Fibroblast of lung (primary cell): ENCODE measurements at places on chromosomes 2 and 18. TPM values are rescaled to one million over a fixed set of nuclear protein-coding genes. Genes with fewer than 3 reads are reported as not detected.

- DNase-seq, result no peak
Observed at GRCh38 chr2:60567919-60568768, 14.7 kb upstream of the BCL11A start.

DNA sequence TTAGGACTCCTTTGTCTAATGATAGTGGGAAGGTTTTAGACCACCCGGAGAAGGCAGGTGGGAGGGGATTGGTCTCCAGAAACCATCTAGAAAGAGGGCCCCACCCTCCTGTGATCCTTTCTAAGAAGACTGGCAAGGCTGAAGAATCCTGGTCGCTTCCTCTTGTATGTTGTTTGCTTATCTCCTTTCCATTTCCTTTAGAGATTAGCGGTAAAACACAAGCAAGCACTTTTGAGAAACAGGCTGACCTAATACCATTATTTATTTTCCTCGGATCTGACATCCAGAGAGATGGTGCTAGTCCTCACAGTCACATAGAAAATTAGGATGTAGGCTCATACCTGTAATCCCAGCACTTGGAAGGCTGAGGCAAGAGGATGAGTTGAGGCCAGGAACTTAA lies 45.2 kb upstream of the SPRED2 start:
- DNase-seq, result no peak

- no peak for DNase-seq
Observed at GRCh38 chr2:67232936-67233335, 164.2 kb upstream of the ETAA1 start.

- no peak for DNase-seq
Observed at GRCh38 chr2:224362094-224362493, 39.8 kb downstream of the FAM124B start.

DNA sequence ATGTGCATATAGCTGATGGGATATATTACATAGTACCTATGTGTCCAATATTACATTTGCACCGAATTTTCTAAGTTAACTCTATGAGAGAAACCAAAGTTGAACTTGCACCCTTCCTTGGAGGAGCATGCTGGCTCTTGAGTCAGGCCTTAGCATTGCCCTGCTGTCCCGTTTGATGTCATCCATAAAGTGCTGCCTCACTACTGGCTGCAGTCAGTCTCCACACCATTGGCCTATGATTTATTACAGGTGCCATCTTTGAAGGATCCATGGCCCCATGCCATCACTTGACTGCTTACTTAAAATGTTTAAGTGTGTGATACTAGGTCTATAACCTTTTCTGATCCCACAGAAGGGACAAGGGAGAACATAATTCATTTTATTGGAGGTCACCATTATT lies 249.3 kb upstream of the RBBP8 start:
- DNase-seq, result no peak

- DNase-seq, result no peak
Observed at GRCh38 chr18:9868857-9869714, 16.7 kb upstream of the TXNDC2 start.

DNA sequence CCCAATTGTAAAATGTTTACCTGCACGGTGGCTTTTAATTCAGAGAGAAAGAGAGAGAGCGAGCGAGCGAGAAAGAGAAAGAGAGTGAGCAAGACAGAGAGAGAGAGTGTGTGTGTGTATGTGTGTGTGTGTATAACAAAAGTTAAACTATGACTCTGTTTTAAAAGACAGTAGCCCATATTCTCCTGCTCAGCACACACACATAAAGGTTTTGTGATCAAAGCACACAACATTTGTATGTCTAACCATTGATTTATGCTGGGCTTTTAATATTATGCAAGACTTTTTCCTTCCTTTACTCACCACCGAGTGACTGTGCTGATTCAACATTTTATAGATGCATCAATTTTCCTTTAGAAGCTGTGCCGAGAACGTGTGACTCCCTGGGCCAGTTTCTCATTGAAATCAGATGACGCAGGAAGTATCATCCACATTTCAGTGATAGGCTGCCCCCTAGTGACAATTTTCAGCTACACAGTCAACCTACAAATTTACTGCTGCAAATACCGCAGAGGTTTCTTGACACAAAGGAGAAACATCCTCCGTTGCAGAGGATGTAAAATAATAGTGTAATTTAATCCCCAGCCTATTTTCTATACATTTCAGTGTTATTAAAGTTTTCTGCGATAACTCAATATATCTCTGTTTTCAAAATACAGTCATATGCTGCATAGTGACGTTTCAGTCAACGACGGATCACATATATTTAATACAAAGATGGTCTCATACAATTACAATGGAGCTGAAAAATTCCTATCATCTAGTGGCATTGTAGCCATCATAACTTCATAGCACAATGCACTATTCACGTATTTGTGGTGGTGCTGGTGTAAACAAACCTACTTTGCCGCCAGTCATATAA lies 165.9 kb upstream of the TANK start:
- peak; percentile 95 for DNase-seq

- peak; percentile 23 for DNase-seq
Observed at GRCh38 chr2:127768775-127769479, 42.0 kb downstream of the WDR33 start.

DNA sequence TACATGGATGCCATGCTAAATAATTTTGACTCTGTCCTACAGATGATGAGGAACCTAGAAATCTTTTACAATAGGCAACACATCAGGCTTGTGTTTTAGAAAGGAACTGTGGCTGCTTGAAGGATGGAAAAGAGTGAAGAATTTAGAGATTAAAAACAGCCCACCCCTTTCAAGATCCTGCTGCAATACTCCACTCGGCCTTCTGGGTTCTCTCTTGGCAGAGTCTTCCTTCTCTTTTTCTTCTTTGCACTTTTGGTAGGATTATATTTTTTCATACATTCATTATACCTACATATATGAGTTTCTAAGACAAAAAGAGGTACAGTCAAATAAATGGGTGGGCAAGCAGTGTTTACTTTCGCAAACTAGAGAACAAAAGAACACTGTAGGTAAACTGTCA lies 474.3 kb downstream of the ERBB4 start:
- DNase-seq, result no peak

GRCh38 chr2:67561457-67561965 lies 164.4 kb downstream of the ETAA1 start:
- DNase-seq, result peak; percentile 95

DNA sequence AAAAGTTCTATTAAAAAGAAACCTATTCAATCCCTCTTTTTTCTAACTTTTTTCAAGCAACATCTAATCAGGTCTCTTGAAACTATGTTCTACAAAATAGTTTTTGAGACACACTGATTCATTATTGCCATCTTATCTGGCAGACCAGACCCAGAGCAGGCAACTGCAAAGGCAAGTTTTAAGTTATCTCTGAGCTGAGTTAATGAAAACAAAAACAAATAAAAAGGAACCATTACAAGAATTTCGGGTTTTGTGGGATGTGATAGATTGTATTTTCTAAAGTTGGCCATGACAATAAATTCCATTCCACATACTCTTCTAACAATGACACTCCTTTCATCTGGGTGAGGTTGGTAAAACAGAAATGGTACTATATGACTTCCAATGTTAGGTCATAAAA lies 15.2 kb upstream of the TWSG1 start:
- peak; percentile 81 for DNase-seq

- DNase-seq, result no peak
Observed at GRCh38 chr2:20934236-20934635, 109.6 kb downstream of the APOB start.

GRCh38 chr2:7010391-7011054 lies 93.3 kb downstream of the RNF144A start:
- DNase-seq, result peak; percentile 99

GRCh38 chr18:31685097-31686082 lies 1.0 kb upstream of the B4GALT6 start:
- peak; percentile 80 for DNase-seq

GRCh38 chr18:27017901-27018500 lies 152.5 kb upstream of the AQP4 start:
- DNase-seq, result no peak

GRCh38 chr2:135904341-135904989 lies 28.2 kb upstream of the MCM6 start:
- peak; percentile 39 for DNase-seq

GRCh38 chr2:206442474-206442832 lies 879 bp upstream of the ADAM23 start:
- DNase-seq, result no peak

DNA sequence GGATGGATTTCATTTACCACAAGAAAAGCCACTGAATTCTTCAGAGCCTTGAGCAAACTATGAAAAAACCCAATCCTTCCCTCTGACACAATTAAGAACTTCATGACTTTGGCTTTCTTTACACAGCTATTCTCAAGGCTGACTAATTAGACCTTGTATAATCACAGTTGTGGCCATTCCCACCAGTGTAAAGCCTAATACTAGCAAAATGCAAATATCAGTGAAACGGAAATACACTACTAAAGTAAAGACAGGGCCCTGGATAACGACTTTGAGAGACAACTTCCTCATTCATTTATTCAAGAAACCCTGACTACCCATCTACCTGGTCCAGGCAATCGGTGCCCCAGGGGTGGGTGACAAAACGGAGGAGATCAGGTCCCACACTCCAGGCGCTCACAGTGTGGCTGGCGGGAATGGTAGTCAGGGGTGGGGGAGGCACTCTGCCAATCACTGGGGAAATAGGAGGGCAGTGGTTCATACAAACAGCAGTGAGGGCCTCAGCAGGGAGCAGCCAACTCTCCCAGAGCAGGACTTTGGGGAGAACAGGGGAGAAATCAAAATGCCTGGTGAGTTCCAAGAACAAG lies 28.1 kb downstream of the TMEM163 start:
- DNase-seq, result no peak

GRCh38 chr2:233450864-233451575 lies 96.7 kb downstream of the DGKD start:
- DNase-seq, result no peak

DNA sequence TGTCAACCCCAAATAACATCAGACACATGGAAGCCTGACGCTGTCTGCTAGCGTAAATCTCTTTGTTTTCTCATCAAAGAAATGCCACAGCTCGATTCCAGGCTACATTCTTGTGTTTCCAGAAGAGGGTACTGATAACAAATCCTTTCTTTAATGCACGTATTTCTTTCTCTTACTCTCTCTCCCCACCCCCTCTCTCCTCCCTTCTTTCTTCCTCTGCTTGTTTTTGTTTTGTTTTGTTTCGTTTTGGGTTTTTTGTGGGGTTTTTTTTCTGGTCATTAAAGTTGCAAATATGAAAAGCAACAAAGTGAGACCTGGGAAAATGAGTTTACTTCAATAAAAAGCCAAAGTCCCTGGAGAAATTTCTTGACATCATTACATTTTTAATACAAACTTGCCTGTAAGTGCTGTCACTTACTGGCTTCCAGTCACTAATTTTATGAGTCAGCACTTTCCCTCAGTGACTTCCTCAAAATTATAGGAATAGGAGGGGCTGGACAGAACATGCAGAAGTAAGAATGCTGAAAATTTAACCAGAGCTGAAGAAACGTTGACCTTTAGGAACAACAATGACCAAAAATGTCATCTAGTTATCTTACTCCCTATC lies 106.7 kb upstream of the NABP1 start:
- peak; percentile 80 for DNase-seq

- DNase-seq, result no peak
Observed at GRCh38 chr18:6069103-6069502, 173.8 kb upstream of the TMEM200C start.

The DHRS9 gene
- not detected in 2 replicates for total RNA-seq

The FBLN7 gene
- 0.51 and 0.99 TPM in 2 replicates for total RNA-seq

The METTL8 gene
- total RNA-seq, result 10.8 and 16.7 TPM in 2 replicates

The ADCYAP1 gene
- total RNA-seq, result not detected in 2 replicates

The RSAD2 gene
- 0.77 and 1.7 TPM in 2 replicates for total RNA-seq

The DLX2 gene
- total RNA-seq, result not detected in 2 replicates

The TUBA3E gene
- total RNA-seq, result not detected in 2 replicates

The GALNT5 gene
- 32.4 and 199 TPM in 2 replicates for total RNA-seq

The MDH1B gene
- 0.99 and 1.8 TPM in 2 replicates for total RNA-seq

The SNX17 gene
- 152 and 155 TPM in 2 replicates for total RNA-seq

The KCNS3 gene
- 1.3 and 6.3 TPM in 2 replicates for total RNA-seq

The ARPC2 gene
- 130 and 199 TPM in 2 replicates for total RNA-seq

The CFAP65 gene
- not detected in 2 replicates for total RNA-seq

The PROM2 gene
- 0.26 and 0.33 TPM in 2 replicates for total RNA-seq
